Lower lobe of right lung (tissue), 2 donors: ENCODE measurements at places on chromosomes 1 and 21. TPM values are rescaled to one million over a fixed set of nuclear protein-coding genes. Genes with fewer than 3 reads are reported as not detected.
A peak's percentile ranks its signal among the peaks of the same experiment; 100 is the strongest.

Gene FAAH
- total RNA-seq, result 32.4 TPM

Gene AHCYL1
- total RNA-seq, result 83.9 TPM

DNA sequence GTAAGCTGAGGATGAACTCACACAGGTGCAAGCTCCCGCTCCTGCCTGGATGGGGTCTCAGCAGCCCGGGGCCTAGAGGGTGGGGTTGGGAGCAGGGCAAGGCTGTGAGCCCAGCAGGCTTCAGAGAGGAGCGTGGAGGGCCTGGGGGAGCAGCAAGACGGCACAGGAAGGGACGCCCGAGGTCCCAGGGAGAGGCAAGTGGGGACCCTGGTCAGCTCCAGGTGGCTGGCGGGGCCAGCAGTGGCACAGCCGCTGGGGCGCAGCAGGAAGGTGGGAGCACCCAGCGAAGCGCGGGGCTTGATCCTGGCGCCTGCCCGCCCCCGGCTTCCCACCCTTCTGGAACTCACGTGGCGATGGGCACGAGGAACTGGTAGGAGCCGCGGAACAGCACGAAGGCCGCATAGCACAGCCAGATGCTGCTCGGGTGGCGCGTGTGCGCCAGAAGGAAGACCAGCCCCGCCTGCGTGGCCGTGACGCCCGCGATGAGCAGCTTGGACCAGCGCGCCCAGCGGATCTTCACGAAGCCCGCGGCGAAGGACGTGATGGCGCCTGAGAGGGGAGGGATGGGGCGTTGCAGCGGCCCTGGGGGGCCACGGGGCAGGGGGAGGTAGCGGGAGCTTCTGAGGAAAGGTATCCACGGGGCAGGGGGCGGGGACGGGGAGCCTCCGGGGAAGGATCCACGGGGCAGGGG is 11.7 kb downstream of the SLC19A1 start:
- DNase-seq, result peak; percentile 39

- DNase-seq, result no peak
These were observed 569.3 kb upstream of the ZRANB2 start for GRCh38 chr1:71650119-71650518.

- DNase-seq, result no peak
These were observed 33.3 kb downstream of the RRAGC start for GRCh38 chr1:38826262-38826661.
